ENCODE measurements at places on chromosomes 16 and 17.

DNA sequence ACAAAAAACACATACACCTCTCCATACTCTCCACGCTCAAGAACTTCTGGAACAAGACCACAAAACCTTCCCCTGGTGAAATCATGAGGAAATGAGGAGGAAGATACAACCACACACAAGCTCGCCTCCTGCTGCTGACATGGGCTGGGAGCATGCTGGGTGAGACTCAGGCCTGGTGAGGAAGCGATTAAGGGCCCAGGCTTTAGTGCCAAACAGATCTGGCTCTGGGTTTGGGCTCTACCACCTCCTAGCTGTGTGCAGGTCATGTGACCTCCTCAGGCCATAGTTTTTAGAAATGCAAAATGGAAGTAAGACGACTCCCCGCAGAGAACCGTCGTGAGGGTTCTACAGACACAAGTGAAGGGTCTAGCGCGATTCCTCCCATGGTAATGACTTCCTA lies 41.3 kb downstream of the VAC14 start:
- DNase-seq, result no peak

DNA sequence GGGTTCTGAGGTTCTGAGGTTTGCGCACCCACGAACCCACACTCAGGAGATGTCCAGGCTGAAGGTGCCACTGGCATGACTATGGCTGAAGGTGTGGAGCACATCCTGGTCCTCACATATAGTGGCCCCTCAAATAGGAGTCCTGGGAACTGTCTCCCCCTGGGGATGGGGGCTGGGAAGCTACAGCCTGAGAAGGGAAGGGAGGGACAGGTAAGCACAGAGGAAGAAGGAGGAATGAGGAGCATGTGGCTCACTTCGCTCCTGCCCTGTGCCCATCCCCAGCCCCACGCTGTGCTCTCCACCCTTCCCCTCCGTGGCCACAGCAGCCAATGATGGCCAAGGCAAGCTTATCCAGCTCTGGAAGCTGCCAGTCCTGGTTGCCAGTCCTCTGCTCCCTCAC lies 123.9 kb upstream of the LHX1 start:
- no peak for DNase-seq

GRCh38 chr17:27224526-27225315 lies 69.2 kb upstream of the WSB1 start:
- no peak for DNase-seq

GRCh38 chr17:17824783-17825614 lies 11.8 kb downstream of the SREBF1 start:
- no peak for DNase-seq

GRCh38 chr16:27759967-27760788 lies 210.2 kb downstream of the KATNIP start:
- no peak for DNase-seq

GRCh38 chr17:26963163-26963503 lies 330.8 kb upstream of the WSB1 start:
- no peak for DNase-seq

DNA sequence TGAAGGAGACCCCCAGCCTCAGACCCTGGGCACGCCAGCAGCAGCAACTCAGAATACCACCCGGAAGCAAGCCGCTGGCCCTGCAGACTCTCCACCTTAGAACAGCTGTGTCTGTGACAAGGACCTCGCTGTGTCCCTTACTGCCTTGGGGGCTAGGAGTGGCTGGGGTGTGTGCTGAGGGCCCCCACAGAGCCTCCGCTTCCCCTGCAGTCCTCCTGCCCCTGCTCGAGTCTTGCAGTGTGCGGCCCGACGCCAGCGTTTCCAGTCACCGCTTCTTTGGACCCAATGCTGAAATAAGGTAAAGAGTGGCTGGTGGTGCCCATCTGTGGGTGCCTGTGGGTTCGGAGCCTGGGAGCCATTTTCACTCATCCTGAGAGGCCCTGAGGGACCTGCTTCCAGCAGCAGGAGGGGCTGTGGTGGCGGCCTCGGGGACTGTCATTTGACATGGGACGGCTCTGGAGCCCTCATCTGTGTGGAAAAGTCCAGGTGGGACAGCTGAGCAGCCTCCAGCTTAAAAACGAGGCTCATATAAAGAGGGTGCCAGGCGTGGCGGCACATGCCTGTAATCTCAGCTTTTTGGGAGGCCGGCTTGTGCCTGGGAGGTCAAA lies 14.7 kb upstream of the MC1R start:
- DNase-seq, result no peak

DNA sequence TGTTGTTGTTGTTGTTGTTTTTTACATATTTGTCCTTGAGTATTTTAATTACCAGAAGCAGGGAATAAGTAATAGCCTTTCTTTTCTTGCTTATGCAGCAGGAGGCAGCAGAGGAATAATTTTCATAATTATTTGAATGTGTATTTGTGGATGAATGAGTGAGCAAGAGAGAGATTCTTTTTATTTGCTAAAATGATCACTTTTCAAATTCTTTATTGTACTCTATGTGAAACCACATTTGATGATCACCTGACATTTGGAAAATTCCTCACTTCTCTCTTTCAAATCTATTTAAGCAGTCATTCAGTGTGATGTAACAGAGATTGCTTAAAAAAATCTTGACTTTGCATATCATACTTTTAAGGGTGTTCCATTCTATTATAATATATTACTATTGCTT lies 223.6 kb downstream of the BCAS3 start:
- DNase-seq, result no peak

DNA sequence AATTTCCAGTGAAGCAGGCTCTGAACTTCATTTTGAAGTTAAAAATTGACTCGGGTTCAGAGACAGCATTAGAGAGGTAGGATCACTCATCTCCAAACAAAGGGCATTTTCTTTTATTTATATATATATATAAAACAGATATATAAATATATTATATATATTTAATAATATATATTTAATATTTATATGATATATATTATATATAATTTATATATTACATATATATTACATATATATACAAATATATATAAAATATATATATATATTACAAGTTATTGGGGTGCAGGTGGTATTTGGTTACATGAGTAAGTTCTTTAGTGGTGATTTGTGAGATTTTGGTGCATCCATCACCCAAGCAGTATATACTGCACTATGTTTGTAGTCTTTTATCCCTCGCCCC lies 320.8 kb downstream of the MAP2K6 start:
- no peak for DNase-seq

DNA sequence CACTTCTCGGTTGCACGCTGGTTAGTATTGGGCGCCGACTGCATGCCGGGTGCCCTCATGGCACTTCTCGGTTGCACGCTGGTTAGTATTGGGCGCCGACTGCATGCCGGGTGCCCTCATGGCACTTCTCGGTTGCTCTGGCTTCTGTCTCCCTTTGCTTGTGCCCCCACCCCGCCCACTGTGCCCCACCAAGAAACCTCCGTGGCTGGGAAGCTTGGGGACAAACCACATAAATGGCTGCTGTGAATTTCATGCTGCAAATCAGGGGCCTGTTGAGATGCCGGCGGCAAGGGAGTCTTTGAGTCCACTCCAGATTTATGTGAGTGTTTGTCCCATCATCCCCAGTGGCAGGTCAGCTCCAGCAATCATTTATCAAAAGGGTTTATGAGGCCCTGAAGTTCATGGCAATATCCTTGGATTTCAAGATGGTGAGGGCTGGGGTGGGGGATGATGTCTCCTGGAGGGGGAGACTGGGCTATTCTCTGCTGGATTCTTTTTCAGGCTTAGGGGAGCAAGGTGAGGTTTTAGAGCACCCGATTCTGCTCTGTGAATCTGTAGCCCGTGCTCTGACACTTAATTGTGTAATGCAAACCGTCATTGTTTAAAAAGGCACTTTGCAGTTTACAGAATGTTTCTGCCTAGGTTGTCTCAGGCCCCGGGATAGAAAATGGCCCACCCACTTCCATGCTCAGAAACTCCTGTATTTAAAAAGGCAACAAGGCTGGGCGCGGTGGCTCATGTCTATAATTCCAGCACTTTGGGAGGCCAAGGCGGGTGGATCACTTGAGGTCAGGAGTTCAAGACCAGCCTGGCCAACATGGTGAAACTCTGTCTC lies 51.2 kb upstream of the CIBAR2 start:
- no peak for DNase-seq

DNA sequence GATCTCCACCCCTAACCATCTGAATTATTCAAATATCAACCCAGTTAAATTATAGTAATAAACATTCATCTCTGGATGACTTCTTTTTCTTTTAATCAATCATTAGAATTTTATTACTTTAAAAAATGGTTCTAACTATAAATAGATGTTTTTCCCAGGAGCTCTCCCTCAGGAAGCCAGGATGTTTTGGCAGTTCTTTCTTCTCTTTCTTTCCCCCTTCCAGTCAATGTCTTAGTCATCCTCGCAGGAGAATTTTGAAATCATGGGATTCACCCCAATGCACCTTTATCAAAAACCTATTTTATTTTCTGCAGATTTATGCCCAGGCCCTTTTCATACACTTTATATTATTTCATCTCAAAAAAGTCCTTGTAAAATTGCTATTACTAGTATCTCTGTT lies 711.6 kb downstream of the CDH11 start:
- DNase-seq, result no peak

- no peak for DNase-seq
Measured at GRCh38 chr16:14062261-14062660, 8.9 kb upstream of the MRTFB start.

DNA sequence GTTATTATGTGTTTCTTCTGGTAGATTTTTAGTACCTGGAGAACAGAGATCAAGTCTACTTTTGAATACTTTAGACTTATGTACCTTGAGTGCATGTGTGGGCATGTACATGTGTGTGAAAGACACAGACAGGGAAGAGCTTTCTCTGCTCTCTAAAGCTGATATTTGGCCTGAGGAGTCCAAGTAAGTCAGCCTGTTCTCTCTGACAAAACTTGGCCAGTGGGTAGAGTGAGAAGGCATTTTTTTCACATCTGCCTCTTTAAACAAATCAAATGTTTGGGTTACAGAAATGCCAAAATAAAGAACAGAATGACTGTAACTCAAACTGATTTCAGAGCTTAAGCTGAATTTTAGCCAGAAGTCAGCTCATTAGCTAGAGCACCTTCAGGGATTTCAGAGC lies 309.7 kb upstream of the DYNLRB2 start:
- no peak for DNase-seq

GRCh38 chr16:50272687-50273381 lies 6.5 kb downstream of the ADCY7 start:
- DNase-seq, result no peak

DNA sequence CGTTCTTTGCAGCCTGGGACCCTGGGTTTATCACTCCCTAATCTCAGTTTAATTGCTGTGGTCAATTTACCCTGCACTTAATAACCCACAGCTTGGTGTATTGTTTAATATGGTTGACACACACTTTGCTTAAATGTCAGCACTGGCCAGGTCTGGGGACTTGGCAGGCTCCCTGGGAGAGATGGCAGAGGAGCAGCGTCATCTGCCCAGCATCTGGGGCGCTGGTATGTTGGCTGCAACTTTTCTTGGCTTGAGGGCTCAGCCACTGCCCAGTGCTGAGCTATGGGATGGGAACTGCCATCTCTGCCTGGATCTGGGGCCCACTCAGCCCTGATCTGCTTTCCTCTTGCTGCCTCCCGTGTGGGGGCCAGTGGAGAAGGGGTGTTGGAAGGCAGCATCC lies 115.7 kb upstream of the IRX3 start:
- peak; percentile 51 for DNase-seq

- DNase-seq, result peak; percentile 66
Measured at GRCh38 chr16:49858200-49859124, 2.5 kb upstream of the ZNF423 start.

DNA sequence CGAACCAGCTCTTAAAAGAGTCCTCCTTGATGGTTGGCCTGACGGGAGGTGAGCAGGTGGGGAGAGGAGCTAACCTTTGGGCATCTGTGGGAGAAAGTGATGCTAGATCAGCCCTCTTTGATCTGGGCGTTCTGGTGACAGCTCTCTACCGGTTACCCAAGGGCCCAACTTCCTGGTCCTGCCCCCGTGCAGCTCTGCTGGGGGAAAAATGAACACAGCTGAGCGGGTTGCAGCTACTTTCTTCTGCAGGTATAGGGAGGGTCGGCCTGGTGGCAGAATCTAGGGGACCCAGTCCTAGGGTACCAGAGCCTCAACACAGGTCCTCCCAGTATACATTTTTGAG lies 2.9 kb downstream of the SHISA9 start:
- no peak for DNase-seq

GRCh38 chr17:34154961-34155730 lies 99.9 kb upstream of the CCL2 start:
- DNase-seq, result no peak

GRCh38 chr17:29710891-29711418 lies 88.2 kb upstream of the CORO6 start:
- no peak for DNase-seq

DNA sequence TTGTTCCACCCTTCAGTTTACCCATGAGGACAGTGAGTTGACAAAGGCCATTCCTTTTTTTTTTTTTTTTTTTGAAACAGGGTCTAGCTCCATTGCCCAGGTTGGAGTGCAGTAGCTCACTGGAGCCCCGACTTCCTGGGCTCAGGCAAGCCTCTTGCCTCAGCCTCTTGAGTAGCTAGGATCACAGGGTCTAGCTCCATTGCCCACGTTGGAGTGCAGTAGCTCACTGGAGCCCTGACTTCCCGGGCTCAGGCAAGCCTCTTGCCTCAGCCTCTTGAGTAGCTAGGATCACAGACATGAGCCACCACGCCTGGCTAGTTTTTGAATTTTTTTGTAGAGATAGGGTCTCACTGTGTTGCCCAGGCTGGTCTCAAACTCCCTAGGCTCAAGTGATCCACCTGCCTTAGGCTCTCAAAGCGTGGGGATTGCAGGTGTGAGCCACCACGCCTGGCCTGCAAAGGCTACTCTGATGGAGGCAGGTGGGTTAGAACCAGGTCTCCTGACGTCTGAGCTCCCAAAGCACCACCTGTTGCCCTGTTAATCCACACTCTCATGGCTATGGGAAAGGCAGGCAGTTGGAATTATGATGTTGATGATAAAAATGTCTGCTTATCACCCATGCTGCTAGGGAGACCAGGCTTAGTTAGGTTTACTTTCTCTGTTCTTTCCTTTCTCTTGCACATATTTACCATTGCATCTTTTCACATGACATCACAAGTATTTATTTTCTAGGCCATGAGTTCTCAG lies 65.2 kb downstream of the KSR1 start:
- DNase-seq, result no peak

DNA sequence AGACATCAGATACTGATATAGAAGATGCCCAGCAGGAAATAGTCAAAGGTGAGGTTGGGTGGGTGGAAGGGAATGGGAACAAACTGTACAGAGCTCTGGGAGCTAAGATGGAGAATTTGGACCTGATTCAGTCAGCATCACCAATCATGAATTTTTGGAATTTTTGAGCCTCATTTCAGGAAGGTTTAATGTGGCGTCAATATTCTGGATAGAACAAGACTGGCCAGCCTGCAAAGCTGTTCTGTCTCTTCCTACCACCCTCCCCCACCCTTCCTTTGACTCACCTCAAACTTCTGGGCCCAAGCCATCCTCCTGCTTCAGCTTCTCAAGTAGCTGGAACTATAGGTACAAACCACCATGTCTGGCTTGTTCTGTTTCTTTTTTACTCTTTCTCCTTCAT lies 32.6 kb downstream of the CTCF start:
- DNase-seq, result no peak

- DNase-seq, result peak; percentile 26
Measured at GRCh38 chr17:35449371-35449931, 885 bp upstream of the SLFN13 start.

All from heart right ventricle (tissue), 16 donors.